ENCODE measurements at places on chromosomes 11 and 22.
A peak's percentile ranks its signal among the peaks of the same experiment; 100 is the strongest.

DNA sequence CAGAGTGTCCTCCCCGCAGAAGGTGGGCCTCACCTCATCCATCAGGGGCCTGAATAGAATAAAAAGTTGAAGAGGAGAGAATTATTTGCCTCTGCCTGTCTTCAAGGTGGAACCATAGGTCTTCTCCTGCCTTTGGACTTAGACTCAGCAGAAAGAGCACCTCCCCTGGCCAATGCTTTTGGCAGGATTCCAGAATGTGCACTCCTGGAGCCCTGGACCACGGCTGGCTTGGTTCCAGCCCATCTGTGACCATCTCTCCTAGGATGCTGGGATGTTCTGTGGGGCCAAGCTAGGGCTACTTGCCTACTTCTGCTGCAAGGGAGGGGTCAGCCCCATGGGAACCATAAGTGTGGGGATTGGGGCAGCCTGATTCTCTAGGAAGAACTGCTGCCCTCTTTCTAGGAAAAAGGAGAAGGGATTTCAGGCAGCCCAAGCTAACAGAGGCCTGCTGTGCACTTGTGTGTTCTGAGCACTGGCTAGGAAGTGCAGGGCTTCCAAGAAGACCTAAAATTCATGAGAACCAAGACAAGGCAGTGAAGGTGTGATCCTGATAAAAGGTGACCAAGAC, 32.2 kb upstream of the SHANK2 start:
- DNase-seq = no peak

DNA sequence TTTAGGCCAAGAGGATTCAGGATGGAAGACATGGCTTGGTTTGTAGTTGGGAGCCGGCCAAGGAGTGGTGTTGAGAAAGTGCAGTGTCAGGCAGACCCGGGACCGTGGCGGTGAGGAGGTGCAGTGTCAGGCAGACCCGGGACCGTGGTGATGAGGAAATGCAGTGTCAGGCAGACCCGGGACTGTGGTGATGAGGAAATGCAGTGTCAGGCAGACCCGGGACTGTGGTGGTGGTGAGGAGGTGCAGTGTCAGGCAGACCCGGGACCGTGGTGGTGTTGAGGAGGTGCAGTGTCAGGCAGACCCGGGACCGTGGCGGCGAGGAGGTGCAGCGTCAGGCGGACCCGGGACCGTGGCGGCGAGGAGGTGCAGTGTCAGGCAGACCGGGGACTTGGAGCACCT, 59.7 kb downstream of the LRP5 start:
- DNase-seq = no peak

DNA sequence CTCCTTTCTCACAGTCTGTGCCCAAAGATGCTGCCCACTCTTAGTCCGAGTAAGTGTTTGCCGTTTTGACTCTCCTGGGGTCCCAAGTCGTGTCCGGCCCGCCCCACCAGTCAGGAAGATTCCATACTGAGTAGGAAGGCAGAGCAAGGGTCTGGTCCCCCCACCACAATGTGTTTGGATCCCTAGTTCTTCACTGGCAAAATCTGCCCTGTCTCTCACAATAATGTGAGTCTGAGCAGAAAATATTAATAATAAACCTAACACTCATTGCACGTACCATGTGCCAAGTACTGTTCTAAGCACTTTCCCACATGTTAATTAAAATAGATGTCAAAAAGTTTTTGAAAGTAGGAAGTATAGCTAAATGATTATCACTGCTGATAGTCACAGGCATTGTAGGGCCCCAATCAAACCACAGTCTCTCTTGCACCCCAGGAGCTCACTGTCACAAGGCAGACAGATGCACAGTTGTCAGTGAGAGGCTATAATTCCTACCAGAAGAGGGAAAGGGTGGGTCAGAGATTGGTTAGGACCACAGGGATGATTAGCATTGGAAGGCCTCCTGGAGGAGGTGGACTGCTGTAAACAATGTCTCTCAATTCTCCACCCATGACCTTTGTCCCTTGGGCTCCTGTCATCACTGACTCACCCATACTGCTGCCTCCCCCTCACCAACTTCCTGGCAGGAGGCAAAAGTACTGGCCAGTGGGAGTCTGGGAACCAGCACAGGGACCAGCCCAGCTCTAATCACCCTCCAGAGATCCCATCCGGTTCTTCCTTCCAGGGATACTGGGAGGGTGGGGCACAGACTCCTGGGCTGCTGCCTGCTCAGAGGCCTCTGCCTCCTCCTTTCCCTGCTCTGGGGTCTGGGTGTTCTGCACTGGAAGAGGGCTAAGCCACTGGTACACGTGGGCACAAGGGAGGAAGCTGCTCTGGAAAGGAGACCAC, 1.0 kb upstream of the POLD4 start:
- peak; percentile 93 for DNase-seq

GRCh38 chr11:131349368-131350086, 20.9 kb upstream of the NTM start:
- no peak for DNase-seq

DNA sequence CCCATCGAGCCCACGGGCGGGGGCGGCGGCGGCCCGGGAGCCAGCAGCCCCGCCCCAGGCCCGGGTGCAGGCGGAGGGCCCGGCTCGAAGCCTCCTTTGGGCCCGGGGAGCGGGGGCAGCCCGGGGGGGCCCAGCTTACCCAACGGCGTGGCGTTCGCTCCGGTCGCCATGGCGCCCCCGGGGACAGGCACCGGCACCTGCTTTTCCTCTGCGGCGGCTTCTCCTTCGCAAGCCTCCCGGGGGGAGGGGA, 194 bp downstream of the SF1 start:
- DNase-seq = no peak

- DNase-seq = peak; percentile 25
Observed at GRCh38 chr11:111427471-111427912, 48.4 kb upstream of the POU2AF1 start.

DNA sequence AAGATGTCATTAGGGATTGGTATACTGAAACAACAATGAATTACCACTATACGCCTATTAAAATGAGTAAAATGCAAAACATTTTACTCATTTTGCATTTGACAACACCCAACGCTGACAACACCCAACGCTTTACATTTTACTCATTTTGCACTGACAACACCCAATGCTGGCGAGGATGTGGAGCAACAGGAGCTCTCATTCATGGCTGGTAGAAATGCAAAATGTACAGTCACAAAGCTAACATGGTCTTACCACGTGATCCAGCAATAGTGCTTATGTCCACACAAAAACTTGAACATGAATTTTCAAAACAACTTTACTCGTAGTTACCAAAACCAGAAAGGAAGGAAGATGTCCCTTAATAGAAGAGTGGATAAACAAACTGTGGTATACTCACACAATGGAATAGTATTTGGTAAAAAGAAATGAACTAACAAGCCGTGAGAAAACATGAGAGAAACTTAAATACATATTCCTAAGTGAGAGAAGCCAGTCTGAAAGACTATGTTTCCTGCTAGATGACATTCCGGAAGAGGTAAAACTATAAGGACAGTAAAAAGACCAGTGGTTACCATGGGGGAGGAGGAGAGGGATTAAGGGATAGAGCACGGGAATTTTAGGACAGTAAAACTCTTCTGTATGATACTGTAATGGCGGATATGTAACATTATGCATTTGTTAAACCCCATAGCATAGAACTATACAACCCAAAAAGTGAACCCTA, 11.4 kb upstream of the MSANTD2 start:
- DNase-seq = no peak

- DNase-seq = no peak
Observed at GRCh38 chr11:134512061-134512460, 100.0 kb upstream of the B3GAT1 start.

DNA sequence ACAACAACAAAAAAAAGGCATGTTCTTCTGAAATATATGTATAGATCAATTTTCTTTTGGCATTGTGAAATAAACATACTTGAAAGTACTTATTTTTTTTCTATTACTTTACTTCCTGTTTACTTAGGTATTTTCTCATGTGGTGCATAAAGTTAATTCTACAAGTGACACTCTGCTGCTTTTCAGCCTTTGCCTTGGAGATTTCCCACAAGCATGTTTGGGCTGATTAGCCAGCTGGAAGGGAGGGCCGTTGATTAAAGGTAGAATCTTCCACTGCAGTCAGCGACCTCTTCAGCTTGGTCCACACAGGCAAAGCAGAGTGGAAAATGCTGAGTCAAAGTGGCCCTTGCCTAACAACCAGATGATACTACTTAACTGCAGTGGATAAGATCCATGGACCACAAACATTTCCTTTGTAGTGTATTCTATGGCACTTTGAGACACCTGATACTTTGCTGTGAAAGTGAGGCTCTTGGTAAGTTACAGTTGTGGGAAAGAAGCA, 176.0 kb downstream of the ARHGAP42 start:
- peak; percentile 21 for DNase-seq

DNA sequence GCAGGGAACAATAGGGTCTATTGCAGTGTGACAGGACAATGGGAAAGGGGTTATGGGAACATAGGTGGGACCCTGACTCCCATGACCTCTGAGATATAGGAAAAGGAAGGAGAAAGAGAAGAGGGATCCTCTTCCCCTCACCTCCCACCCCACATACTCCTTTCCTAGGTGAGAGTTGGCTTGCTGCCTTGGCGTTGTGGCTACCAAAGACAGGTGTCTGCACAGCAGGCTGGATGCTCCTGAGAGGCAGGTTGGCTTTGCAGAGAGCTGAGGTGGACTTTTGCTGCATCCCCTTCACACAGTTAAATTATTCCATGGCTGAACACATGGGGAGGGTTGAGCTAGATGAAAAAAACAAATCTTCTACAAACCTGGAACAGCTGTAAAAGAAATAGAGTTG, 80.7 kb downstream of the SYT9 start:
- no peak for DNase-seq

- DNase-seq = no peak
Observed at GRCh38 chr11:114185436-114185835, 110.8 kb upstream of the NNMT start.

GRCh38 chr22:17942721-17943120, 81.6 kb downstream of the MICAL3 start:
- DNase-seq = no peak

DNA sequence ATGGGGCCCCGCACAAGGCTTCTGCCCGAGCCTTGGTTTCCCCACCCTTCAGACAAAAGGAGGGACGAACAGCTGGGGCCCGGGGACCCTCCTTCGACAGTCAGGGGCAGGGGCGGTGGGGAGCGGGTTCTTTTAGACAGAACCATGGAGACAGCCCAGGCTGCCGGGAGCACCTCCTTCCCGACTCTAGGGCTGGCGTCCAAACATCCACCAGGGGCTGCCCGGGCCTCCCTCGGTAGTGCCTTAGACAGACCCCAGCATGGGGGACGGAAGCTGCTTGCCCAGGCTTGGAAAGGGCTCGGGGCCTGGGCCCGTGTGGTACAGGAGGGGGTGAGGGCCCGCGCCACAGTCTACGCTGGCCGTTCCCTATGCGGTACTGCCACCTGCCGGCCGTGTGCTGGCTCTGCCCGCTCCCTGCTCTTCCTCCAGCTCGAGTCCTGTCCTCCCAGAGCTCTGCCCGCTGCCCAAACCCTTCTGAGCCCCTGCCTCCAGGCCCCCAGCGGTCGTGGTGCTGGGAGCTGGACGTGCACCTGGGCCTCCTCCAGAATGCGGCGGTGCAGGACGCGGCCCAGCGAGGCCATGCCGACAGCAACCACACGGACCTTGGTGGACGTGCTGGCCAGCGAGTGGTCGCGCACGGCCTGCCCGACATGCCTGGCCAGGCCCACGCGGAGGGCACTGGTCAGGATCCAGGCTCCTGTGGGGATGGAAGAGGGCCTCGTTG, 20.1 kb downstream of the TSSC4 start:
- peak; percentile 40 for DNase-seq

DNA sequence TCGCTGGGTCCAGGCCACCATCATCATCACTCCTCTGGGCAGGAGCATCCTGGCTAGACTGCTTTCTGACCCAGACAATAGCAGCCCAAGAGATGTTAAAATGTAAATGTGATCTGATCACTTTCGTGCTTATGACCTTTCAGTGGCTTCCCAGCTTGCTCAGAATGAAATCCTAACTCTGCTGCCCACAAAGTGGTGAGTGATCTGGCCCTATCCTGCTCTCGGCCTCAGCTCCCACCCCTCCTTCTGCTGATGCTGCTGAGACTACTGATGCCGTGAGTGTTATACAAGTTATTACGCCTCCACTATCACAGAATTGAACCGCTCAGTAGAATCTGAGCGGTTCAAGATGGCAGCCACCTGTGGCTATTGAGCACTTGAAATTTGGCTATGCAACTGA, 26.2 kb downstream of the ELF5 start:
- no peak for DNase-seq

DNA sequence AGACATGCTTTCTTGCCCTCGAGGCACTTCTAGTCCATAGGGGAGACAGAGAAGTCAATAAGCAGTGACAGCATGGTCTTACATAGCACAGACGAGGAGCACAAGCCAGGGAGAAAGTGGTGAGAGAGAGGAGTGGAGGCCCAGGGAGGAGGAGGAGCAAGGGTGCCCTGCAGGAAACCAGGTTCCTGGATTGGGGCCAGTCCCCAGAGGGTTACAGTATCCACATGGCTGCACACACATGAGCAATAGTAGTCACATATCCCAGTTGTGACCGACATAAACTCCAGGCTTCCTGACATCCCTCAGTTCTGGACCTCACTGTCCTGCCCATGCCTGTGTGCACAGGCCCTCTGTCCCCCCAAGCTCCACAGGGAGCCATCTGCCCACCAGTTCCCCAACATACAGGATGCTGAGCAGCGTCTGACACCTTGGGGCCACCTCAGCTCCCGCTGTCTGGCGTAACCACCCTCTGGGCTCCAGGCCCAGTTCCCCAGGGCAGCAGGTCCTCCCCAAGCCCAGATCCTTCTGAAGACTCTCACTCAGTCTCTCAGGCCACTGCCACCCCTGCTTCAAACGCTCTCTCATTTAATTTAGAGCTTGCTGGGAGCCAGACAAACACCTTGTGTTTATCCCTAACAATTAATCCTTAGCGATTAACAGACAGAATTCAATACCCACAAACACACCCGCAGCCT, 53.7 kb downstream of the DSCAML1 start:
- DNase-seq = no peak

DNA sequence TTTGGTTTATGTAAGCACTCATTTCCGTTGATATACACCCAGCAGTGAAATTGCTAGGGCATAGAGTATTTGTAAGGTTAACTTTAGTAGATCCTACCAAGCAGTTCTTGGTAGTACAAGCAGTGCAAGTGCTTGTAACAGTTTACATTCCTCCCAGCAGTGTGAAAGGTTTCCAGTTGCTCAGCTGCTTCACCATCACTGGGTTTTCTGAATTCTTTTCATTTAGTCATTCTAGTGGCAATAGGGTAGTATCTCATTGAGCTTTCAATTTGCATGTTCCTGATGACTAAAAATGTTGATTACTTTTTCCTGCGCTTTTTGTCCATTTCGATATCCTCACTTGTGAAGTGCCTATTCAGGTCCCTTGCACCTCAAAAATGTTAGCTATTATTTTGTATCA, 34.3 kb downstream of the ZNF202 start:
- DNase-seq = no peak

- no peak for DNase-seq
Observed at GRCh38 chr11:125253795-125254525, 89.4 kb downstream of the PKNOX2 start.

- no peak for DNase-seq
Observed at GRCh38 chr22:27775087-27775698, 26.4 kb downstream of the MN1 start.

GRCh38 chr22:30439836-30440235, 14.3 kb downstream of the MTFP1 start:
- DNase-seq = no peak

Measured in mammary epithelial cell (primary cell).